H1 (cell line): ENCODE measurements at places on chromosomes 6 and 20. TPM values are rescaled to one million over a fixed set of nuclear protein-coding genes. Genes with fewer than 3 reads are reported as not detected.

DNA sequence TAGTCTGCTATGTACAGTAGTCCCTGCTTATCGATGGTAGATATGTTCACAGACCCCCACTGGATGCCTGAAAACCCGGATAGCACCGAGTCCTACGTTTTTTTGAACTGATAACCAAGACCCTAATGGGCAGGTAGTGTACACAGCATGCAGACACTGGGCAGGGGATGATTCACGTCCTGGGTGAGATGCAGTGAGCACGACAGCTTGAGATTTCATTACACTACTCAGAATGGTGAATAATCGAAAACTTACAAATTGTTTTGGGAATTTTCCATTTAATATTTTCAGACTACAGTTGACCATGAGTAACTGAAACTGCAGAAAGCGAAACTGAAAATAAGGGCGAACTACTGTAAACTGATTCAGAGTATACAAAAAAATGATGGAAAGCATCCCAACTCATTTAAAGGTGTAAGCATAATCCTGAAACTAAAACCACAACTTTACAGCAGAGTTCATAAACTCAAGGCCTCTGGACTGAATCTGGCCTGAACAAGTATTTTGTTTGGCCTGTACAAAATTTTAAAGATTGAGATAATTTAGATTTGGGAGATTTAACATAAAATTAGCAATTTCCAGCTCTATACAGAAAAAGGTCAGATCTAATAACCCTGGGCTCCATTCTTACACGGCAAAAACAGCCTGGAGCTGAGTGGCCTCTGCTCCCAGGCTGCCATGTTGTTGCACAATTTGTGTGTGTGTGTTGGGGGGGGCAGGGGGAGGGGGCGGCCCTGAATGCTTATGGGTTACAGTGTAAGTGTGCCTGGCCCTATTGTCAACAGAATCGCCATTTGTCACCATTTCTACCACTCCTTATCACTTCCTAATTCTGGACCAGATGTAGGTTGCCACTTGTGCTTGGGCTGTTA lies 34.9 kb downstream of the RNF24 start:
- no peak for DNase-seq

RAB44 gene
- not detected in 2 replicates for total RNA-seq

GRCh38 chr6:161270116-161270515 lies 3.7 kb downstream of the AGPAT4 start:
- no peak for DNase-seq

- no peak for DNase-seq
Observed at GRCh38 chr6:125994670-125995488, 8.5 kb downstream of the TRMT11 start.

SMPD2 gene
- total RNA-seq, result 10.5 and 11.5 TPM in 2 replicates
